Breast epithelium (tissue), 4 donors: ENCODE measurements at places on chromosomes 5 and 9. TPM values are rescaled to one million over a fixed set of nuclear protein-coding genes. Genes with fewer than 3 reads are reported as not detected.

SVEP1 gene
- total RNA-seq, result 158 TPM

DNA sequence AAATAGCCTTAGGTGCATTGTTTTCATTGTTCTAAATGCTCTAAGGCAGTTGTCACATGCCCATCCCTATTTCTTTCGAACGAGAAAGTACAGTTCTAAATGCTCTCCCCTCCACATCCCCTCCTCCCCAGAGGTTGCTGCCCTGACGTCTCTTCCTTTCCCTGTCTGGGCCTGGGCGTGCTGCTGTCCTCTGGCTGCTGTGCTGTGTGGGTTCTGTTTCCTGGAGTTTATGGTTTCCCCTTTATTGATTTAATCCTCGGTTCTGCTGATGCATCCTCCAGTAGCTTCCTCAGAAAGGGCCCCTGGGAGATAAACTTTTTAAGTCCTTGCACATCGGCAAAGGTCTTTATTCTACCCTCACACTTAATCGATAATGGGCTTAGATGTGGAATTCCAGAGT is 48.8 kb downstream of the MVB12B start:
- no peak for DNase-seq
- peak overlapping the region; percentile 38 for H3K27ac ChIP-seq
- no peak overlapping the region for H3K4me3 ChIP-seq
- H3K36me3 ChIP-seq, result no peaks in the 10 kb centered on the region
- H3K4me1 ChIP-seq, result no peaks in the 10 kb centered on the region
- H3K27me3 ChIP-seq, result no peaks in the 10 kb centered on the region

DNA sequence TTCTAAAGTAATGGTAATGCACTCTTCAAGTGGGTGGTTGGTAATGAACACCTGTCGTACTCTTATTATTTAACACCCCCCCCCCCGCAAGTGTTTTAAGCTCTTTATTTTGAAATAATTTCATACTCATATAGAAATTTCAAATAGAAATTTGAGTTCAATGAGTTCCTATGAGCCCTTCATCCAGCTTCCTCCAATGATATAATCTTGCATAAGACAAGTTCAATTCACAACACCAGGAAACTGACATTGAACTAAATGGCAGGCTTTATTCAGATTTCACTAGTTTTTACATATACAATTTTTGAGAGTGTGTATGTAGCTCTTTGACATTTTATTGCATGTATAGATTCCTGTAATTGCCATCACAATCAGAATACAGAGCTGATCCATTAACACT is 30.9 kb upstream of the OSMR start:
- no peaks in the 10 kb centered on the region for H3K4me1 ChIP-seq
- no peaks in the 10 kb centered on the region for H3K36me3 ChIP-seq
- H3K27ac ChIP-seq, result no peak overlapping the region
- no peak overlapping the region for H3K4me3 ChIP-seq
- DNase-seq, result no peak

- peak overlapping the region; percentile 98 for H3K27ac ChIP-seq
- H3K4me1 ChIP-seq, result peaks cover 4% of the 10 kb centered on the region
- peak overlapping the region; percentile 91 for H3K4me3 ChIP-seq
- H3K36me3 ChIP-seq, result no peaks in the 10 kb centered on the region
- H3K27me3 ChIP-seq, result no peaks in the 10 kb centered on the region
- DNase-seq, result no peak
Measured at GRCh38 chr9:129173296-129174101, 4.6 kb downstream of the IER5L start.

MARCHF3 gene
- 7.5 TPM for total RNA-seq

DNA sequence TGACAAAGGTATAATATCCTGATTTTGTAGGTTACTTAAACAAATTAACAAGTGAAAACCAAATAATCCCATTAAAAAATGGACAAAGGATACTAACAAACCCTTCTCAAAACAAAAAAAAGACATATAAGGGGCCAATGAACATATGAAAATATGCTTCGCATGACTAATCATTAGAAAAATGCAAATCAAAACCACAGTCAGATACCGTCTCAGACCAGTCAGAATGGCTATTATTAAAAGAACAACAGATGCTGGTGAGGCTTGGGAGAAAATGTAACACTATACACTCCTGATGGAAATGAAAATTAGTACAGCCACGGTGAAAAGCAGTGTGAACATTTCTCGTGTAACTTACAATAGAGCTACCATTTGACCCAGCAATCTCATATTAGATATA is 1542.2 kb upstream of the CDH9 start:
- no peaks in the 10 kb centered on the region for H3K4me1 ChIP-seq
- H3K4me3 ChIP-seq, result no peak overlapping the region
- no peak for DNase-seq
- H3K27me3 ChIP-seq, result no peaks in the 10 kb centered on the region
- H3K27ac ChIP-seq, result no peak overlapping the region
- no peaks in the 10 kb centered on the region for H3K36me3 ChIP-seq

GRCh38 chr5:132076983-132077382 is 3.4 kb downstream of the CSF2 start:
- DNase-seq, result no peak
- no peaks in the 10 kb centered on the region for H3K4me1 ChIP-seq
- no peaks in the 10 kb centered on the region for H3K36me3 ChIP-seq

- no peak overlapping the region for H3K27ac ChIP-seq
- H3K27me3 ChIP-seq, result no peaks in the 10 kb centered on the region
- H3K36me3 ChIP-seq, result no peaks in the 10 kb centered on the region
- no peak for DNase-seq
Measured at GRCh38 chr5:34040472-34040871, 2.5 kb downstream of the C1QTNF3 start.

SCGB3A2 gene
- total RNA-seq, result not detected

PRDM9 gene
- not detected for total RNA-seq

TRIM36 gene
- total RNA-seq, result 6.9 TPM

DNA sequence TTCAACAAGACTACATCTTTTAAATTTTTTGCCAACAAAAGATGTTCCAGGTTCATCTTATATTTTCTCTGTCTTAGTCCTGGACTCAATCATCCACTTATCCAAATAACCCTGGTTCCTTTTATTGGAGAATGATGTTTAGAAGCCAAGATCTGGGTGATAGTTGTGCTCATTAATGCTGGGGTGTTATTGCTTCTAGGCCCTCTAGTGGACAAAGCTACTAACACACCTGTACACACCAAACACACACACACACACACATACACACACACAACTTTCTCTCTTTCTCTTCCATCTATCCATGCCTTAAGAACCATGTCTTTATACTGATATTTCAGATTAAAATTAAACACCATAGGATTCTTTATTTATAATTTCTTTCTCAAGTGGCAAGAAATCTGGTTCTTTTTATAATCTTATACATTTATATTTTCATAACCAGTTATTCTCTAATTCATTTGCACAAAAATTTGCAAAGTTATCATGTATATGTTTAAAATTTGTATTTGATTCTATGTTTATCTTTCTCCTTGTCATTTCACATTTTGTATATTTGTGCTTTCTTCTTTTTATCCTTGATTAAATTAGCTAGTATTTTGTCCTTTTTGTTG is 179.1 kb upstream of the SMIM23 start:
- no peak overlapping the region for H3K27ac ChIP-seq
- no peaks in the 10 kb centered on the region for H3K4me1 ChIP-seq
- H3K4me3 ChIP-seq, result no peak overlapping the region
- H3K27me3 ChIP-seq, result no peaks in the 10 kb centered on the region
- DNase-seq, result no peak
- no peaks in the 10 kb centered on the region for H3K36me3 ChIP-seq

ITGA2 gene
- 0.80 TPM for total RNA-seq

DNA sequence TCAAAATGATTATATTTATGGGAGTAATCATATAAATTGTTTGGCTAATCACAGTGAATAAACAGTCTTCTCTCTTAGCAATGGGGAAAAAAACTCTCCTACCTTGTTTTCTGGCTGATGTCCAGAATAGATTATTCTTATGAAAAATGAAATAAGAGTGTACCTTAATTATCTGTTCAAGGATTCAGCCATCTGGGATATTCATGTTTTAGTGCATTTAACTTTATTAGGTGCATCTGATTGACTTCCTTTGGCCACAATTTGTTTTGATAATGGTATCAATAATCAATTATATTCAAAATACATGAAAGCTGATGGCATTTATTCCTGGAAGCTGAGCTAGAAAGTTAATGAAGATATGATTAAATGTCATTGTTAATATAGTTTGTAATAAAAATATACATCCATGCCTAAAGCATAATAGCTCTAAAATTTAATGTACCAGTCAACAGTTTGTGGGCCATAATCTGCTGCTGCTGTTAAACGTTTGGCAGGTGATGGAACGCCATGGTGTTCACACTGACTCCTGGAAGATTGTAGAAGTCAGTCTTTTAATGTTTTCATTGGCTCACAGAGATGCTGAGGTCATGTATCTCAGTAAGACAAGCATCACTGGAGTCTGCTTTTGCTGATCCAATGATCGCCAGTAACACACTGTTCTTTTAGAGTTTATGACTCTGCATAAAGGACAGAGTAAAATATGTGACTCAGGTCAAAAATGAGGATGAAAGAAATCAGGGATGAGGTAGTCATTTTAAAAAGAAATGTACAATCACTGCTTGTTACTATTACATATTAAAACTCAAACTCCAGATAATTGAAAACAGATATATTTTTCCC is 105.8 kb downstream of the ISL1 start:
- H3K27ac ChIP-seq, result no peak overlapping the region
- DNase-seq, result no peak
- H3K4me1 ChIP-seq, result no peaks in the 10 kb centered on the region

- H3K27me3 ChIP-seq, result no peaks in the 10 kb centered on the region
- no peak overlapping the region for H3K4me3 ChIP-seq
- no peaks in the 10 kb centered on the region for H3K4me1 ChIP-seq
- no peak for DNase-seq
- H3K36me3 ChIP-seq, result no peaks in the 10 kb centered on the region
Measured at GRCh38 chr9:89865981-89866380, 261.2 kb downstream of the GADD45G start.

DNA sequence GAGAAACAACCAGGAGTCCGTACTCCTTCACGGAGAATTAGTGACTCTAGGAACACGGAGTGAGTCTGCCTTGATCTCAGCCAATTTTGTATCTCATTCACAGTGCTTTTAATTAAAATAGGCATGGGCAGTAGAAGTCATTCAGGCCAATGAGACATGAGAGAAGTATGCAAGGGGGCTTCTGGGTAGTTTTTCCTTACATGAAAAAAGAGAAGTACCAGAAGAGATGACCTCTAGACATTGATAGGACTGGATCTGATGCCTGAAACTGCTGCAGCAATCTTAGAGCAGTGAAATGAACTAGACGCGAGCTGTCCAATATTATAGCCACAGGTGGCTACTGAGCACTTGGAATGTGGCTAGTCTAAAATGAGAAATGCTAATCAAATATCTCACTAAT is 187.7 kb upstream of the TLE4 start:
- H3K4me3 ChIP-seq, result no peak overlapping the region
- H3K27me3 ChIP-seq, result no peaks in the 10 kb centered on the region
- DNase-seq, result no peak

BNC2 gene
- total RNA-seq, result 15.8 TPM

BARHL1 gene
- total RNA-seq, result not detected

- H3K27me3 ChIP-seq, result no peaks in the 10 kb centered on the region
- no peak for DNase-seq
- no peak overlapping the region for H3K27ac ChIP-seq
- no peaks in the 10 kb centered on the region for H3K4me1 ChIP-seq
- no peaks in the 10 kb centered on the region for H3K36me3 ChIP-seq
- H3K4me3 ChIP-seq, result no peak overlapping the region
Measured at GRCh38 chr5:35717718-35718117, 100.1 kb downstream of the SPEF2 start.

PCDHGA8 gene
- total RNA-seq, result 6.0 TPM

RPS14 gene
- 4,472 TPM for total RNA-seq

DNA sequence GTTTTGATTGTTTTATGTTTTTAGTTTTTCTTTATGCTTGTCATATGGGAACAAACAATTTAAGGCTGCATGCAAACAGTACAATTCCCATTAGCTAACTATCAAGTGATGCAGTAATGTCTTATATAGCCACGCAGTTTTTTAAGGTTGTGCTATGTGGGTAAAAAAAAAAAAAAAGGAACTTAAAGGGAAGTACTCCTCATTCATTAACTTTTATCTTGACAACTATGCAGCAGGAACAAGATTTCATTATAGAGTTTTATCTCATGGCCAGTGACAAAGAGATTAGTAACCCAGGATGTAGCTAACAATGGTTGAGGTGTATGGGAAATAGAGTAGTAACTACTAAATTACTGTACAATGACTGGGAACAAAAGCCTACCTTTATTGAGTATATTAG is 1008.2 kb upstream of the CDH9 start:
- DNase-seq, result no peak
- no peak overlapping the region for H3K4me3 ChIP-seq
- no peak overlapping the region for H3K27ac ChIP-seq
- no peaks in the 10 kb centered on the region for H3K4me1 ChIP-seq

- H3K27me3 ChIP-seq, result no peaks in the 10 kb centered on the region
- H3K4me1 ChIP-seq, result no peaks in the 10 kb centered on the region
- no peak for DNase-seq
- no peaks in the 10 kb centered on the region for H3K36me3 ChIP-seq
- no peak overlapping the region for H3K27ac ChIP-seq
- no peak overlapping the region for H3K4me3 ChIP-seq
Measured at GRCh38 chr9:82024908-82025307, 36.3 kb downstream of the SPATA31D1 start.

CETN3 gene
- total RNA-seq, result 11.8 TPM

DNA sequence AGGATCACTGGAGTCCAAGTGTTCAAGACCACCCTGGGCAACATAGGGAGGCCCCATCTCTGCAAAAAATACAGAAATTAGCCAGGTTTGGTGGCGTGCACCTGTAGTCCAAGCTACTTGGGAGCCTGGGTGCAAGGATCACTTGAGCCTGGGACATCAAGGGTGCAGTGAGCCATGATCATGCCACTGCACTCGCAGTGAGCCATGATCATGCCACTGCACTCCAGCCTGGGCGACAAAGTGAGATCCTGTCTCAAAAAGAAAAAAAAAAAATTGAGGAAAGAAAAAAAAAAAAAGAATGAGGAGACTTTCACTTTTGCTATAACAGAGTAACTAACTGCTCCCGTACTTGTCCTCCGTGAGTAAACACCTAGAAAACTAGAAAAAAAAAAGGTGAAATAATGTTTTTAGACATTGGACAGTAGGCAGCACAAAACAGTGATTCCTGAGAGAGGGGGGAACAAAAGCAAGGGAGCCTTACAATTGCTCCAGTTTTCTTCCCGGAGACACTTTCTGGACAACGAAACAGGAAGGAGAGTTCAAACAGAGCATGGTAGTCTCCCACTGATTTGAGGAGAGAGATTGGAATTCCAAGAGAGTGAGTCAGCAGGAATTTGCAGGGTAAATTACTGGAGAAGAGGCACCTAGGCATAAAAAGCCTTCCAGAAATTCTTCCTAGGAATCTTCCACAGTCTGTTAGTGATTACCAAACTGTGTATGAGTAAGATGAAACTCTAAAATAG is 6.9 kb upstream of the ZBTB5 start:
- no peaks in the 10 kb centered on the region for H3K4me1 ChIP-seq
- no peak for DNase-seq
- H3K36me3 ChIP-seq, result no peaks in the 10 kb centered on the region
- H3K4me3 ChIP-seq, result peak overlapping the region; percentile 54
- no peaks in the 10 kb centered on the region for H3K27me3 ChIP-seq
- peak overlapping the region; percentile 87 for H3K27ac ChIP-seq

- H3K4me3 ChIP-seq, result no peak overlapping the region
- H3K4me1 ChIP-seq, result no peaks in the 10 kb centered on the region
- H3K27me3 ChIP-seq, result no peaks in the 10 kb centered on the region
Measured at GRCh38 chr5:79824444-79824843, 134.8 kb downstream of the CMYA5 start.

ACOT12 gene
- total RNA-seq, result not detected

GRCh38 chr5:10825897-10826644 is 65.0 kb upstream of the DAP start:
- no peaks in the 10 kb centered on the region for H3K27me3 ChIP-seq
- no peaks in the 10 kb centered on the region for H3K36me3 ChIP-seq
- no peak overlapping the region for H3K4me3 ChIP-seq
- no peaks in the 10 kb centered on the region for H3K4me1 ChIP-seq
- DNase-seq, result no peak
